ENCODE measurements at places on chromosomes 1 and 21.

DNA sequence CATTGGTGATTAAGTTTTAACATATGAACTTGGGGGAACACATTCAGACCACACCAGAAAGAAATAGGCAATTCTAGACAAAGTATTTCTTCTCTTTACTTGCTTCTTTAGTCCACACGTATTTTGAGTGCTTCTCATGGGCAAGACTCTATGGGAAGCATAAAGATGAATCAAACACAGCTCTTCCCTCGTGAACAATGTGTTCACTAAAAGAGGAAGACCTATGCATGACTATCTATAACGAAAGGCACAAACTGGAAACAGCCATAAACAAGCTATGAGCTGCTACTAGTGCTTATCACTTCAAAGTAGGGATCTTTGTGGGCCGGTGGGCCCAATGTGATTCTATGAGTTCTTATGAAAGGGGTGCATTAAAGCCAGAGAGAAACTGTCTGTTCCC lies 53.0 kb upstream of the PRDX6 start:
- DNase-seq: no peak

- DNase-seq: no peak
Observed at GRCh38 chr1:36687312-36687711, 204.6 kb upstream of the CSF3R start.

DNA sequence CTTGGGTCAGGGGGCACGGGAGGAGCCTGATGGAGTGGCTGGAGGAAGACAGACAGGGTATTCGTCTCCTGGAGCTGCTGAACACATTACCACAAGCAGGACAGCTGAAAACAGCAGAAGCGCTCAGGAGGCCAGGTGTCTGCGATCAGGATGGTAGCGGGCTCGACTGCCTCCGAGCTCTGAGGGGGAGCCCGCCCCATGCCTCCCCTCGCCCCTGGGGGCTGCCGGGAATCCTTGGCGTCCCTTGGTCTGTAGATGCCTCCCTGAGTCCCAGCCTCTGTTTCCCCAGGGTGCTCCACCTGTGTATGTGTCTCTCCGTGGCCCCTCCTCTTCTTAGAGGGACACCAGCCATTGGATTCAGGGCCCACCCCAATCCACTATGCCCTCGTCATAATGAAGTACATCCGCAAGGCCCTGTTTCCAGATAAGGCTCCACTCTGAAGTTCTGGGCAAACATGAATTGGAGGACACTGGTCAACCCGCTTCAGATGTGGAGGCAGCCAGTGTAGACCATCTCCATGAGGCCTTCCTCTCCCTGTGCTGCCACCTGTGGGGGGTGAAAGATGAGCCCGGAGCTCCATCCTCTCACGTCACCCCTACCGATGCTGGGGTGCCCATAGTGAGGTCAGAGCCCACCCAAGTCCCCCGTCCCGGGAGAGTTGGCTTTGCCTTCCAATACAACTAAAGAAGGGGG lies 67.8 kb downstream of the SPSB1 start:
- no peak for DNase-seq

DNA sequence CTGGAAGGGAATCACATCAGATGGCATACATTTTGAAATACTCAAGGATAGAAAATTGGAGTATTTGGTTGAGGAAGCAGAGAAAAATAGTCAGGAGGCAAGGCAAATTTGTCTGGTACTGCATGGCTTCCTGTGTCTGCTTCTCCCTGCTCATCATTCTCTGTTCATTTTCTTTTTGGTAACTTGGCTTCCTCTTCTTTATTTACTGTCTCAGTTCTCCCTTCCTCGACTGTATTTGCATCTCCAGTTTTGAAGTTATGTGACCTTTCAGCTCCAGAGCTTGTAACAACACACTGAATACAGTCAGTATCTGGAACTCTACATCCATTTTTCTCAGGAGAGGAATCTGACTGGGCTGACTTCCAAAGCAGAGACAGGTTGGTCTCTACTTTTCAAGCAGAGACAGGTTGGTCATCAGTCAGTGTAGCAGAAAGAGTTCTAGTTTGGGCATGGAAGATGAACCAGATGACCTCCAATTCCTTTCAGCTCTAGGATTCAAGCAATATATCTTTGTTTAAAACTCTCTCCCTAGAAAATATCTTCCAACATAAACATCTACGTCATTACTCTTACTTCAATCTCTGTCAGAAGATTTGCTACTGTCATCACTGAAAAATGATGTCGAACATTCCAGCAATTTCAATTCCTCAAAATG lies 571.2 kb downstream of the ADGRL2 start:
- no peak for DNase-seq

DNA sequence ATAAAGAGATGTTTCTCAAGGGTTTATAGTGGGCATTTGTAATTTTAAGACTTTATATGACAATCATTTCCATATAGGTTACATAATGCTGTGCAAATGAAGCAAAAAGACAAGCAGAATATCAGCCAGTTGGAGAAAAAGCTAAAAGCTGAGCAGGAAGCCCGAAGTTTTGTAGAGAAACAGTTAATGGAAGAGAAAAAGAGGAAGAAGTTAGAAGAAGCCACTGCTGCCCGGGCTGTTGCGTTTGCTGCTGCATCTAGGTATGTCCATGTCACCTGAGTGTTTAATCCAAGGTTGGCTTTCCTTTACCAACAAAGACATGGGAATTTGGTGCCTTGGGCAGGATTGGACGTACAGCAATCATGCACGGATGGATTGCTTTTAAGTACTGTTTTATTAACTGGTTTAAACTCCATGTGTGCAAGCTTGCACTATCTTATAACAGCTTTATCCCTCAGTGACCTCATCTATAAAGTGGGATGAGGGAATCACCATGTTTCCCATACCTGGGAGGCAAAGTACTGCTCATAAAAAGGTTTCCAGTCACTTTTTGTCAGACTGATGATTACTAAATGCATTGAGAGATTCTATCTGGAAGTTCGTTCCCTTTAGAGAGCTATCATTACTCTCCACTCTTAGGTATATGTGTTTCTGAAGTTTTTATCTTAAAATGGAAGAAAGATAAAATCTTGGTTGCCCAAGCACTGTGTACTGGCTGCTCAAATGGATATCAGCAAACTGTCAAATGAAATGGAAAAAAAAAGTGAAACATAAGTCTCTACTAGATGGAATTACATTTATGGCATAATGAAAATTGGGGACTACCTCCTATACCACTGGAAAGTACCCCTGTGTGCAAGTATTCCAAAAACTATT lies 55.1 kb downstream of the MACO1 start:
- no peak for DNase-seq

GRCh38 chr1:210707300-210708240 lies 378.9 kb downstream of the HHAT start:
- no peak for DNase-seq

GRCh38 chr1:112515311-112516009 lies 6.7 kb downstream of the WNT2B start:
- DNase-seq: no peak

DNA sequence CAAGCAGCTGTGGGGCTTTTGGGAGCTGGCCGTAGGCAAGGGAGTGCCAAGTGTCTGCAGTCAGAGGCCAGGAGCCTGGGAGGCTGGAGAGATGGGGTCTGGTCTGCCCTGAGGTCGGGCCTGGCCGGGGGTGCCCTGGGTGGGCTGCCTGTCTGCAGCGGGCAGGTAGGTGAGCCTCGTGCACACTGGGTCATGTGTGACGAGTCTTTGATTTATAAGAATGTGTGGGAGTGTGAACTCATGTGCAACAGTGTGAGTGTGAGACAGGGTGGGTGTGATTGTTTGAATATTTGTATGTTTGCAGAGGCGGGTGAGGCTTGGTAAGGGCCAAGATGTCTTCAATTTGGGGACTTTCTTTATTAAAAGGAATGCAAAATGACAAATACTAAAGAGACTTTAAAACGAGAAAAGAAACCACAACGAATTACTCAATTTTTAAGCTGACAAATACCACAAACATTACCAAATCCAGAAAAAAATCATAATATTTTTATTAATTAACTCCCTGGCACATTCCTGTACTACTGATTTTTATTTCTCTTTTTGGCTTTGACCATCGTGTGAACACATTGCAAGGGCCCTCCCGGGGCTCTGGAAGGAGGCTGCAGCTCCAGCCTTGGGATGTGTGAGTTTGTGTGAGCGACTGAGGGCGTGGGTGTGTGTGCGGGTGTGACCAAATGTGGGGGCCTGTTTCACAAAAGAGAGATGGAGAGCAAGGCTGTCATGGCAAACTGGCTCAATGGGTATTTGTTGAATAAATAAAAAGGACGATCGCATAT lies 110.3 kb upstream of the WNT4 start:
- DNase-seq: no peak

DNA sequence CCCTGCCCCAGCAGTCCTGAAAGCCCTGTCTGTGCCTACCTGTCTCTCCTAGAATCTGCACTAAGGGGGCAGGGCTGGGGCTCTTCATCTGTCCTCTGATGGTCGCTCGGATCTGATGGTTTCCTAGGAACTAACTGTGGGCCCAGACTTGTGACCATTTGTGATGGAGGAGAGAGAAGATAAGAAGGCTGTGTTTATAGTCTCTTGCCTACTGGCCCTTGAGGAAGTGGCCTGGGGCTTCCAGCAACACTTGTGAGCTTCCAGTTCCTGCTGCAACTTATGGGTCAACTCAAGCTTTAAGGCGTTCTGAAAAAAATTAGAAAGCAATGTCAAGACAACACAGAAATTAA lies 53.2 kb upstream of the SYNC start:
- no peak for DNase-seq

DNA sequence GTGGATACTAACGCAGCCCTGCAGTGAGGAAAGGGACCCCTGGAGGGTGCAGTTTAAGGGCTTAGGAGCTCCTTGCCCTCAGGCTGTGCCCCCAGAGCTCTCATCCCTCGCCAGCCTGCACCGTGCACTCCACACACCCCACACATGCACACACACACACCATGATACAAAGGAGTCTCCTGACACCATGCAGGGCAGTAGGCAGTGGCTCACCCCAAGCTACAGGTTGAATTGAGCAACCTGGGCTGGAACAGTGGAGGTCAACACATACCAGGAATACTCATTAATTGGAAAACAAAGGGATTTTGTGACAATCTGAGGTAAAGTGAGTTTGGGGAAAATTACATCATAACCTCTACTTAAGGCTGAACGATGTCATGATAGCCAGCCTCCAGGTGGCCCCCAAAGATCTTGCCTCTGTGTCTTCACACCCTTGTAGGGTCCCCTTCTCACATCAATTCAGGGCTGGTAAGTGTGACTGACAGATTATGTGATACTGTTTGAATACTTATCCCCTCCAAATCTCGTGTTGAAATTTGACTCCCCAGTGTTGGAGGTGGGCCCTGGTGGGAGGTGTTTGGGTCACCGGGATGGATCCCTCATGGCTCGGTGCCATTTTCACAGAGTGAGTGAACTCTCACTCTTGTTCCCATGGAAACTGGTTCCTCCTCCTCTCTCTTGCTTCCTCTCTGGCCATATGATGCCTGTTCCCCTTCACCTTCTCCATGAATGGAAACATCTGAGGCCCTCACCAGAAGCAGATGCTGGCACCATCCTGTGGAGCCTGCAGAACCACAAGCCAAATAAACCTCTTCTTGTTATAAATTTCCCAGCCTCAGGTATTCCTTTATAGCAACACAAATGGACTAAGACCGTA lies 111.0 kb upstream of the RAB4A start:
- DNase-seq: no peak

DNA sequence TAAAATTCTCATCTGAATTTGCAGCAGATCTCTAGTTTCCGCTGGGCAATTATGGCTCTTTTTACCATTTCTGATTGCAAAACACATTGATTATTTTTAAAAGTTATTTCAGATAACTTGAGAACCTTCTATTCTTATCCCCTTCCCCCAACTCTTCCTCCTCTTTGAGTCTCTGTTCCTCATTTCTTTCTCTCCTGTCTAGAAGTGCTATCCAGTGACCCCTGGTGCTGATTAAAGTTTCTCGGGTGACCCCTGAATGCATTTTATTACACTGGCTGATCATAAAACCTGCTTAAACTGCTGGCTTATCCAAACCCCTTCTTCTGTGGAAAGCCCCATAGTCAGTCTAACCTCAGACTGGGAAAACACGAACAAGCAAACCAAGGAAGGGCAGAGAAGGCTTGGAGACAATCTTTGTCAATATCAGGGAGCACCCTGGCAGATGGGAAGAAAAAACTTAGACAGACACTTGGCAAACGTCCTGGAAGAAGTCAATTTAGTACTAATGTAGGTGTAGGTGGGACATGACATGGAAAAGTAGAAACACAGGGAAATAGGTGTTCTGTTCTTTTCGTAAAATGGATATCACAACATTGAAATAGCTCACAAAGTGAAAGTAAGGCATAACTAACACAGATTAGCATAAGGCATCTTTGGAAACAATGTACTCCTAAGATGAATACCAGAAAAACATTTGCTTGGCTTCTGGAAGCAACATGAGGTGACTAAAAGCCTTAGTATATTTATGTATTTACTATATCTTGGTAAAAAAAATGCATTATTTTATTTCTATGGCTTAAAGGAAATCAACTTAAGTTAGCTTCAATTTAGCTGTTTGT lies 61.4 kb downstream of the GORAB start:
- DNase-seq: no peak

DNA sequence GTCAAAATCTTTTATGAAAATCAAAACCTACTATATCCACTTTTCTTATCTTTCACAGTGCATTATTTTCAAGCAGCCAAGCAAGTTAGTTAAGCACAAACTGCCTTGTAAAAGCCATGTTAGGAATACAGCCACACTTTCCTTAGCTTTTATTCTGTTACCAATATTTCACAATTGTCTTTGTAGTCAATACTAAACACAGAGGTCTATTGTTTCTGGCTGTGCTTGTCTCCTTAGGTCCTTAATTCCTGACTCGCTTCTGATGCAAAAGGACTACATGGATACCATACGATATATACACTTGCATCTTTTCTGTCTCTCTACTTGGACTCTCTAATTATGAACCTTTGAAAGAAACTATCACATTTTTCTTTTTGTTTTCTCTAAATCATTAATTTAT lies 331.8 kb downstream of the NEGR1 start:
- DNase-seq: no peak

DNA sequence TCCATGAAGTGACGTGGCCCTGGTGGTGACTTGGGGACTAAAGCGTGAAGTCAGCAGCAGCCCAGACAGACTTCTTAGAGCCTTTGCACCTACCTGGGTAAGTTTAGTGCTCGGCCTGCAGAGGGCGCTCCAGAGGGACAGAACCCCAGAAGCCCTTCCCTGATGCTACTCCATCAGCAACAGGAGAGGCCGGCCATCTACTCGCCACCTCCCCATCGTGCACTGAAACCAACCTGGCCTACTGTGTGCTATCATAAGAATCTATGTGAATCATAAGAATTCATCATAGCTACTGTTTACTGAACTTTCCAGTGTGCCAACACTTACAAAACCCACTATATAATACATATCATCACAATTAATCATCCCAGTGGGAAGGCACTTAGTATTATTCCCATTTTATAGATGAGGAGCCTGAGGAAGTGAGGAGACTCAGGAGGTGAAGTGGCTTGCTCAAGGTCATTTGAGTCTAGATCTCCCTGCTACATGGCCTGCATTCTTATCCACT lies 7.9 kb upstream of the EDN2 start:
- no peak for DNase-seq

- DNase-seq: no peak
Observed at GRCh38 chr21:19850157-19850556, 1148.1 kb upstream of the NCAM2 start.

DNA sequence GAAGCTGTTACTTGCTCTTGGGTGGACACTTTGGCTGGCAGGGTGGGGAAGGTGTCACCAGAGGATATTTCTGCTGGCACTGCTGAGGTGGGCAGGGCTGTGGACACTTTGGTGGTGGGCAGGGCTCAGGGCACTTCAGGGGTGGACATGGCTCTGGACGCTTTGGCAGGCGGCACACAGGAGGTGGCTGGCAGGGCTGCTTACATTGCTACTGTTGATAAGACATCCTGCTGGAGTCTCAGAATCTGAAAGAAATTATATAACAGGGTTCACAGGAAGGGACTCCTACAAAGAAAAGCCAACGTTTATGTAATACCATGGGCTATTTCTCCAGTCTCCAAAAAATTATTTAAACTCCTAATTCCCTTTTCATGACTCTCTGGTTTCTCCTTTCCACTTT lies 10.2 kb downstream of the SPRR2G start:
- no peak for DNase-seq
